Large intestine (tissue), 12 donors: ENCODE measurements at places on chromosomes 7 and 10.
A peak's percentile ranks its signal among the peaks of the same experiment; 100 is the strongest.

DNA sequence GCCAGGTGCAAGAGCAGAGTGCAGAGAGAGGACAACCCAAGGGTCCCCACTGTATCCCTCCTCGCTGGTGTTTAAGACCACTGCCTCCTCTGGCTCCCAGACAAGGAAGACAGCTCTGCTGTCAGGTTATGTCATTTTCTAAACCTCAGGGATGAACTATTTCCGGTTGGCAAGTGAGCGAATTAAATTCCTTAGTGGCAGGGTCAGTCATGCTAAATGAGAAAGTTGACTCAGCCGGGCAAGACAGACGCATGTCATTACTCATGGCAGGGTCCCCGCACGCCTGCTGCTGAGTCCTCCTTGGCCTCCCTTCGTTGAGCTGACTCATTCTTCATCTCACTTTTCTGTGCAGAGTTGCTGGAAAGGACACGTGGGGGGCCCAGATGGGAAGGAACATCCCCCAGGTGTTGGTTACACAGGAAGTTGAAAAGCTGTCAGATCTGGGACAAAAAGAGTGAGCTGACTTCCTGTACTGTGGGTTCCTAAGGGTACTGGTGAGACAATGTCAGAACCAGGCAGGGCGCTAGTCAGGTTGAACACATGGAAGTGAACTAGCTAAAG lies 47.1 kb upstream of the UCN3 start:
- no peak for DNase-seq

DNA sequence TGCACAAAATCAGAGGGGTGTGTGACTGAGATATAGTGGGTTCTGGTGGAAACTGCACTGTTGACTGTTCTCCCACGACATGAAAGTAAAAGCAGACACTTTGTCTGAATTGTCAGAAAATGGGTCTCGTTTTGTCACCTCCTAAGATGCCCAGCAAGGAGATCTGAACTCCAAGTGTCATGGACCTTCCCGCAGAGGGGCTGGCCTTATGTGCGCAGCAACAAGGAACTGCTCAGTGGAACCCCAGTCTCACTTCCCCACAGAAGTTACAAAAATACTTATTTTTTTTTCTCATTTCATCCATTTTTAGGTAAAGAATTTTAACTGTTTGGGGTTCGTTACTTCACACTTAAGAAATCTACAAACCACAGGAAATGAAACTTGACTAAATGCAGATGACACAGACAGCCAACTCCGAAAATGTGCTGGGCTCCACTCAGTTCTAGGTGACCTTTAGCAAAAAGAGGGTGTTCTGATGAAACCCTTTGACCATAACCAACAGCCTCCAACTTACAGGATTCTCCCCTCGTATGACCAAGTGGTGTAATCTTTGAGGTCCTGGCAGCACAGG lies 115.0 kb downstream of the FAM107B start:
- no peak for DNase-seq

DNA sequence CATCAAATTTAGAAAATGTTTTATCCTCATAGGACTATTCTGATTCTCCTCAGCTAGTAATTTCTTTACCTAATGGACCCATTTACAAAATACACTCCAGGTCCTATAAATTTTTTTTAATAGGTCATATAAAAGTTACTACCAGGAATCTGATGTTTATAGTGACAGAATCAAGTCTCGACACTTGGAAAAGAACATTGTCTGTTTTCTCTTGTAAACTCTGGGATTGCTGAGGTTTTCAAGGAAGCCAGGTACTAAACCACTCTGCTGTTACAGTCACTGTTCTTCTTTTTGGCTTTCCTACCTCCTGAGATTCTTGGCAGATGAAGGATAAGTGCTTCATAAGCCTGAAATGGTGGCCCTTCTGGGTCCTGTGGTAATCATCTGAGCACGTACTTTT lies 493.1 kb downstream of the AUTS2 start:
- DNase-seq: no peak

- no peak for DNase-seq
Measured at GRCh38 chr10:16742165-16742960, 74.9 kb downstream of the RSU1 start.

- DNase-seq: no peak
Measured at GRCh38 chr7:43511769-43512515, 71.0 kb upstream of the STK17A start.

GRCh38 chr10:43322769-43323168 lies 48.7 kb upstream of the FXYD4 start:
- peak; percentile 91 for DNase-seq

DNA sequence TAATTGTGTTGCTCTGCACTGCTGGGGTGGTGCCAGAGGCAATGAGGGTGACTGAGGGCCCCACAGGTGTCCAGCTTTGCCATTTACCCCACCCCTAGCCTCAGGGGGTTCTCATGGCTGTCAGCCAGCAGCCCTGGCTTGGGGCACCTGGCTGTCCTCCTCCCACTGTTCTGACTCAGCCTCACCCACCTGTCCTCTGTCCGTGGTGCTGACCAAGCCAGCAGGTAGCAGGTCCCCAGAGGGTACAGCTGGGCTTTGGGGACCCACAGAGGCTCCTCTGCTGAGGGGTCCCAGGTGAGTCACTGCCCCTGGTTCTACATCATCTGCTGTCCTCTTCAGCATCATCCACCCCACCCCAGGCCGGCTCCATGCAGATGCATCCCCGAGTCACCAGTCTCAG lies 32.2 kb upstream of the ZNF716 start:
- no peak for DNase-seq

DNA sequence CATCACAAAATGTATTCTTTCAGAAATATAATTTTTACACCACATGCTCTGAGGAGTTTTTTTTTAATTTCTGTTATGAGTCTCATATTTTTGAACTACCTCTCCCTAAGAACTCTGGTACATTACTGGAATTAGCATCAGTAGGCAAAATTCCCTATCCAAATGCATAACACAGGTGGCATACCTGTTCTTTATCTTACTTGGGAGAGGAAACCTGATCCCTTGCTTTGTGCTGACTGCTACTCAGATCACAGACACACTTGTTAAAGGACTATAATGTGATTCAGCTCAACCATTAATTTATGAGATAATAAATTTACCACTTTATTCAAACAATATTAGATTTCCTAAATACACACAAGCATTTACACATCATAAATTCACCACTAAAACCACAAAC lies 617.2 kb downstream of the GRM8 start:
- no peak for DNase-seq
